ENCODE measurements at places on chromosomes 5 and 9. TPM values are rescaled to one million over a fixed set of nuclear protein-coding genes. Genes with fewer than 3 reads are reported as not detected.

The C5orf58 gene
- polyA plus RNA-seq = 1.6 TPM

The GARIN3 gene
- polyA plus RNA-seq = 0.07 TPM

GRCh38 chr9:135148386-135148785 is 60.9 kb downstream of the OLFM1 start:
- H3K4me1 ChIP-seq = no peaks in the 10 kb centered on the region
- H3K36me3 ChIP-seq = no peaks in the 10 kb centered on the region
- H3K27me3 ChIP-seq = no peaks in the 10 kb centered on the region
- no peak for DNase-seq
- no peak overlapping the region for H3K4me3 ChIP-seq
- H3K27ac ChIP-seq = no peak overlapping the region

DNA sequence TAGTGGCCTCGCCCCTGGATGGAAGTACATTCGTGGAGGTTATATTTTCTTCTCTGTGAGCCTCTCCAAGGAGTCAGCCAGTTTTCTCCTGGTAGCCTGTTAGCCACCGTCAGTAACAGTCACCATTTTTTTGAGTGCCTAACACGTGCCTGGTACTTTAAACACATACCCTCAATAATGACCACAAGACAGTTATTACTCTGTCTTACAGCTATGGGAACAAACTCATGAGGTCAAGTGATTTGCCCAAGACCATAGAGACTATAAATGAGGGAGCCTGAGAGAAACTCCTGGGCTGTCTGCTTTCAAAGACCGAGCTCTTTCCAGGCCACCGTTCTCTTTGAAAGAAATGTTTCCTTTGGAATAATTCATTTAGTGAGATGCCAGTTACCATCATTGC is 90.4 kb downstream of the PALM2AKAP2 start:
- no peak overlapping the region for H3K4me3 ChIP-seq
- no peaks in the 10 kb centered on the region for H3K4me1 ChIP-seq
- H3K27me3 ChIP-seq = no peaks in the 10 kb centered on the region
- DNase-seq = no peak

The ITGA2 gene
- polyA plus RNA-seq = 0.28 TPM

GRCh38 chr5:71887680-71888079 is 168.6 kb downstream of the CARTPT start:
- H3K27ac ChIP-seq = no peak overlapping the region
- no peaks in the 10 kb centered on the region for H3K36me3 ChIP-seq
- H3K4me3 ChIP-seq = no peak overlapping the region
- H3K27me3 ChIP-seq = no peaks in the 10 kb centered on the region
- peak; percentile 41 for DNase-seq

DNA sequence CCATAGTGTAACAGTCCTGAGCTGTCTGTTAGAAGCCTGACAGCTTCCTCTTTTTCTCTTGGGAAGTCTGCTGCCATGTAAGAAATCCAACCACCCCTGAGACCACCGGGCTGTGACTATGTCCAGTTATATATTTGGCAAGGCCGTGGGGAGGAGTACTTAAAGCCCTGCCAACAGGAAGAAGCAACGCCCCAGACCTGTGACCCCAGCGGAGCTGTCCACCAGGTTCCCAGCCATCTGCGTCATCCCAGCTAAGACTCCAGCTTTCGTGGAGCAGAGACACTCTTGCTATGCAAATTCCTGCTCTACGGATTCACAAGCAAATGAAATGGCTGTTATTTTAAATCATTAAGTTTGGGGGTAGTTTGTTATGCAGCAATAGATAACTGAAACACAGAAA is 417.3 kb downstream of the TLE4 start:
- no peak overlapping the region for H3K27ac ChIP-seq
- no peak for DNase-seq
- no peaks in the 10 kb centered on the region for H3K4me1 ChIP-seq
- H3K36me3 ChIP-seq = no peaks in the 10 kb centered on the region
- H3K4me3 ChIP-seq = no peak overlapping the region

The SH2D3C gene
- 72.9 TPM for polyA plus RNA-seq

DNA sequence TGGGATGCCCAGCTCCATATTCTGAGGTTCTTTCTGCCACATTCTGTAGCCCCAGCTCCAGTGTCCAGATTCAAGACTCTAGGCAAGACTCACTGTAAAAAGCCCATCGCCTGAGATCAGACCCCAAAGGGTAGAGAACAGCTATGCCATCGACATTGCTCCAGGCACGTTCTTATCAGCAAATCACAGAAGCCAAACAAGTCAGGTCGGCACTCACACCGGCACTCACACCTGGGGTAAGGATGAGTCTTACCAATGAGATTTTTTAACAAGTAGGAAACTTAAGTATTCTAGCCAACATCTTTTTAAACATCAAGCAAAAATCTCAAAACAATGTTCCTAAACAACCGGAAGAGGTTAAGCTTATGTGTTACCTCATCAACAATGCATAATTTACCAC is 2.4 kb downstream of the CDKN2AIPNL start:
- H3K4me3 ChIP-seq = no peak overlapping the region
- DNase-seq = no peak
- no peak overlapping the region for H3K27ac ChIP-seq
- peaks cover 16% of the 10 kb centered on the region for H3K4me1 ChIP-seq

DNA sequence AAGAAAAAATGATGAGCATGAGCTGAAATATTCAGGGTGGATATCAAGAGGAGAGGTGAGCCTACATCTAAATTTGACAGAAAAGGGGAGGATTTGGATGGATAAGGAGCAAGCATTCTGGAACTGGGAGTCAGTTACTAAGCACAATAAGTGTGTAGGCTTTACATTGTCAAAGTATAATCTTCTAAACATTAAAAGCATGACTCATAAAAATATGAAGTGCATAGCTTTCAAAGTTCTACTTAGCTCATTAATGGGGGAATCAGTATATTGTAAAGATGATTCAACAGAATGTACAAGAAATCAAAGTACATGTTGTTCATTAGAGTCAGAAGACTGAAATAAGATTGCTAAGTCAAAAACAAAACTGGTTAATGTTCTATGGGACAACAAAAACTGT is 248.0 kb upstream of the GAS1 start:
- no peak overlapping the region for H3K4me3 ChIP-seq
- H3K27me3 ChIP-seq = no peaks in the 10 kb centered on the region
- H3K4me1 ChIP-seq = no peaks in the 10 kb centered on the region
- no peak for DNase-seq

The ADAMTS19 gene
- polyA plus RNA-seq = not detected

The CARD6 gene
- polyA plus RNA-seq = 2.3 TPM

The PWWP2A gene
- polyA plus RNA-seq = 27.3 TPM

The CHSY3 gene
- polyA plus RNA-seq = not detected

DNA sequence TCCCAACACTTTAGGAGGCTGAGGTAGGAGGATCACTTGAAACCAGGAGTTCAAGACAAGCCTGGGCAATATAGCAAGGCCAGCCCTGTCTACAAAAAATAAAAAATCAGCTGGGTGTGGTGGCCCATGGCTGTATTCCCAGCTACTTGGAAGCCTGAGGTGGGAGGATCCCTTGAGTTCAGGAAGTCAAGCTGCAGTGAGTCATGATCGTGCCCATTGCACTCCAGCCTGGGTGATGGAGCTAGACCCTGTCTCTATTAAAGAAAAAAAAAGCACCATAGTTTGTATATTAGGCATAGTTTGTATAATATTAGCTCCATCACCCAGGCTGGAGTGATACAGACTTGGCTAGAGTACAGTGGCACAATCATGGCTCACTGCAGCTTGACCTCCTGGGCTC is 9.6 kb upstream of the NME5 start:
- no peak for DNase-seq
- no peak overlapping the region for H3K4me3 ChIP-seq
- no peaks in the 10 kb centered on the region for H3K4me1 ChIP-seq
- no peaks in the 10 kb centered on the region for H3K27me3 ChIP-seq

The FSTL4 gene
- not detected for polyA plus RNA-seq

GRCh38 chr5:94420885-94421284 is 197.5 kb downstream of the KIAA0825 start:
- no peaks in the 10 kb centered on the region for H3K36me3 ChIP-seq
- H3K27ac ChIP-seq = no peak overlapping the region
- no peak for DNase-seq
- no peaks in the 10 kb centered on the region for H3K4me1 ChIP-seq

The SOHLH1 gene
- not detected for polyA plus RNA-seq

The NTNG2 gene
- 0.87 TPM for polyA plus RNA-seq

- H3K27ac ChIP-seq = no peak overlapping the region
- DNase-seq = no peak
These were observed 1.4 kb downstream of the TJP2 start for GRCh38 chr9:69175486-69175885.

DNA sequence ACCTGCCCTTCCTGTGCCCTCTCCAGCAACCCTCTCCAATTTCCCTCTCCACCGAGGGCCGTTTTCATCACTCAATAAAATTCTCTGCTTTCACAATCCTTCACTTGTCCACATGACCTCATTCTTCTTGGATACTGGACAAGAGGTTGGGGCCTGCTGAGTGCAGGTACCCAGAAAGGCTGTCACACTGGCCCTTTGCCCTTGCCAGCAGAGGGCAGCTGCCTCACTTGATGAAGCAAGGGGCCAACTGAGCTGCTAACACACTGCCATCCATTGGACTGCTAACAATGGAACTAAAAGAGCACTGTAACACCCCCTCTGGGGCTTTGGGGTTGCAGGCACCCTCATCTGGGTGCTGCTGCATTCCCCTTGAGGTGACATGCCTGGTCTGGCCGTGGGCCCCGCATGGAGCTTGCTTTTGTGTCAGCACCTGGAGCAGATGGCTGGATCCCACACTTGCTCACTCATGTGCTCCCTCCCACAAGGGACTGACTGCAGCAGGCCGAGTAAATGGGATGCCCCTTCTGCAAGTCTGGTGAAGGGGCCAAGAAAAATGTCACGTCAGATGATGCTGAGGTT is 308.1 kb upstream of the ADCY2 start:
- H3K27ac ChIP-seq = no peak overlapping the region
- H3K4me3 ChIP-seq = no peak overlapping the region
- no peaks in the 10 kb centered on the region for H3K27me3 ChIP-seq
- no peaks in the 10 kb centered on the region for H3K36me3 ChIP-seq

The GFI1B gene
- not detected for polyA plus RNA-seq

GRCh38 chr9:83307066-83307724 is 231.0 kb downstream of the FRMD3 start:
- DNase-seq = no peak
- no peaks in the 10 kb centered on the region for H3K4me1 ChIP-seq
- no peaks in the 10 kb centered on the region for H3K27me3 ChIP-seq
- no peak overlapping the region for H3K4me3 ChIP-seq
- no peaks in the 10 kb centered on the region for H3K36me3 ChIP-seq

- H3K36me3 ChIP-seq = no peaks in the 10 kb centered on the region
- H3K4me3 ChIP-seq = no peak overlapping the region
- no peaks in the 10 kb centered on the region for H3K4me1 ChIP-seq
These were observed 107.7 kb upstream of the VCAN start for GRCh38 chr5:83363886-83364275.

- no peak overlapping the region for H3K27ac ChIP-seq
- no peak for DNase-seq
- H3K4me1 ChIP-seq = peaks cover 20% of the 10 kb centered on the region
- peaks cover 17% of the 10 kb centered on the region for H3K27me3 ChIP-seq
- no peak overlapping the region for H3K4me3 ChIP-seq
These were observed 2.5 kb downstream of the F2R start for GRCh38 chr5:76718381-76718832.

Measured in naive thymus-derived CD4-positive, alpha-beta T cell (primary cell).